ENCODE measurements at places on chromosomes 12 and 14.

DNA sequence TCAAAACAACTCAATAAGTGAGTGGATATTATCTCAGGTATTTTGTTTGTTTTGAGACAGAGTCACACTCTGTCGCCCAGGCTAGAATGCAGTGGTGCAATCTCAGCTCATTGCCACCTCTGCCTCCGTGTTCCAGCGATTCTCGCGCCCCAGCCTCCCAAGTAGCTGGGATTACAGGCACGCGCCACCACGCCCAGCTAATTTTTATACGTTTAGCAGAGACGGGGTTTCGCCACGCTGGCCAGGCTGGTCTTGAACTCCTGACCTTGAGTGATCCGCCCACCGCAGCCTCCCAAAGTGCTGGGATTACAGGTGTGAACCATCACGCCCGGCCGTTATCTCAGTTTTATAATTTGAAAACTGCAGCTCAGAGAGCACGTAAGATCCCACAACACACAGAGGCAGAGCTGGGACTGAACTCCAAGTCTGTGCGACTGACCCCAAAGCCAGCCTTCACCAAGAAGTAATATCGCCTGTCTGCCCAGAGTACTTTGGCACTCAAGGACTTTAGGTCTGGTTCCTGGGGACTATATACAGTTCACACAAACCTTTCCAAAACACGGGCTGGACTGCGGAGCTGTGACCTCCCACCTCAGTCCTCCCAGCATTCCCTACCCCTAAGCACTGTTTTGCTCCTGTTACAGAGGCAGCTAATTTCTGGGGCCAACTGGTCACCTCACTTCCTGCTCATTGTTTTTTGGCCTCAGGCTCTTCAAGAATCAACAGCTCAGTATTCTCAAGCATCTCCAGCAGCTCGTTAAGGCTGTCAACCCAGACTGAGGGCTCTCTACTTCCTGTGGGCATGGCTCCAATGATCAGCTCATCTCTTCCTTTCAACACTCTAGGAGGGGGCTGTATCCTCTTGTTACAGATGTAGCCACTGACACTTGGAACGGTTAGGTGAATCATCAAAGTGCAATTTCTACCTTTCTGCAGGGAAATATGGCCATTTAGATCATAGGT lies 22.5 kb downstream of the TESC start:
- DNase-seq: no peak

- no peak for DNase-seq
These were observed 439 bp upstream of the ANAPC5 start for GRCh38 chr12:121352682-121353018.

- no peak for DNase-seq
These were observed 48.7 kb downstream of the SPTB start for GRCh38 chr14:64830961-64831360.

DNA sequence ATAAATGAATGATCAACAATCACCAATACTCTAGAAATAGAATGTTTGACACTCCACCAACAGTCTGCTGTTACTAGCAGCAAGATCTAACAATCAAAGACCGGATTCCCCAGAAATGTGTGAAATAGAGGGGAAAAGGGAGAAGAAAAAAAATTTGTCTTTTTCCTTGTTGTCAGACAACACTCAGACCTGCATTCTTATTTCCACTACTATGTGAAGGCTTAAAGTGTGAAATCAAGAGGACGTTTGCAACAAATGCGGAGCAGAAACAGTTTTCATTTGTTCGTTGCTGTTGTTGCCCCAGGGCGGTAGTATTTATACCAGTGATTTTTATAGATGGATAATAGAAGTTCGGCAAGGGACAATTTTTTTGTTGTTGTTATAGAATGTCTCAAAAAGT lies 9.2 kb downstream of the NKX2-1 start:
- no peak for DNase-seq

DNA sequence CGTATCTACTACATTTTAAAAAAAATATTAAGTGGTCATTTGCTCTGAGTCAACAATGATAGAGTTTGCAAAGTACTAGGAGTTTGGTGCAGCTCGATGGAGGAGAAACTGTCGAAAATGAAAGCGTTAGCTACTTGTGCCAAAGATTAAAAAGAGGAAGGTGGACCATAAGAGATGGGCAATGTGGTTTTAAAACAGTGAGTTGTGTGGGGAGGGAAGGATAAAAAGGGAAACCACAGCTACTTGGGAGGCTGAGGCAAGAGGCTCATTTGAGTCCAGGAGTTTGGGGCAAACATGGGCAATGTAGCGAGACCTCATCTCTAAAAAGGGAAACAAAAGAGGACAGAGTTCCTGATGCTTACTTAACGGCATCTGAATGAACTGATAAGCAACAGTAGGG lies 18.2 kb upstream of the STRAP start:
- DNase-seq: no peak

DNA sequence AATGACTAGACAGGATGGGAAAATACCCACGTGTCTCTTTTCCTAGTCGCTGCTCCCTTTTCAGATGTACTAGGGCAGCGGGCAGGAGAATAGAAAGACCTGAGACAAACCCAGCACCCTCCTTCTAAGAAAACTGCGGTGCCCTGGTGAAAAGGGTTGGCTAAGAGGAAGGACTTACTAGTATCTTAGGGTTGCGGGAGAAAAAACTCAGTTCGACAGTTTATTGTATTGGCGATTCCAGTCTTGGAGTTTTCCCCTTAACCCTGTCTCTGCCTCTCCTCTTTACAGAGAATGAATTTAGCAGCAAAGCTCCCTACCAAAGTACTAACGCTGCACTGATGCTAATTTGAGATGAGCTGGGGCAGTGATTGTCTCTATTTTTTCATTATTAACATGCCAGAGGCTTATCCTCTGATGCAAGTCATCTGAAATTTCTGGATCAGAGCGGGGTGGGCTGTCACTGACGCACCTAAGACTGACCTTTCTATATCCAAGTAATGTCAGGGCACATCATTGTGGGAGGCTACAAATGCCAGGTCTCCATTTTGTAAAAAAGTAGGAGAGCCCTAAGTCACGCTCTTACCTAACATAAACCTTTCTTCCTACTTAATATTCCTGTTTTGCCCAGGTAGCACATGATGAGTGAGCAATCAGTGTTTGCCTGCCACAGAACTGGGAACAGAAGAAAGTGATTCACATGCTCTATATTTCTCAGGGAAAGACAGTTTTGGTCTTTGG lies 916 bp upstream of the PAWR start:
- DNase-seq: no peak

DNA sequence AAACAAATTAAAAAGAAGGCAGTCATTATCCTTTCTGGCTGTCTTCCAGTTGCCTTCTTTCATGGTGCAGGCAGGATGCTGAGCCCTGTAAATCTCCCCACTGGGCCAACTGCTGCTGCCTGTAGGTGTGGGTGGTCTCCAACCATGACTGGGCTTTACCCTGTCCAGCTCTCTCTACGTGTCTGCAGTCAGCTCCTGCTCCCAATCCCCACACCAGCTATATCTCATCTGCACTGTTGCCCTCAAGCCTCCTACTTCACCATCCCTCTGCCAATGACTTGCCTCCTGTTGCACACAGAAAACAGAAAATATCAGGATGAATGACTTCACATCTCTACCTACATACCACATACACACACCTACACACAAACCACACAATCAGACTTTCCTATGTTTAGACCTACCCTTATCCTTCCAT lies 39.7 kb upstream of the PSMA6 start:
- no peak for DNase-seq

- no peak for DNase-seq
These were observed 26.9 kb downstream of the RAB3IP start for GRCh38 chr12:69765515-69765914.

GRCh38 chr14:42000450-42000849 lies 393.8 kb downstream of the LRFN5 start:
- DNase-seq: no peak

DNA sequence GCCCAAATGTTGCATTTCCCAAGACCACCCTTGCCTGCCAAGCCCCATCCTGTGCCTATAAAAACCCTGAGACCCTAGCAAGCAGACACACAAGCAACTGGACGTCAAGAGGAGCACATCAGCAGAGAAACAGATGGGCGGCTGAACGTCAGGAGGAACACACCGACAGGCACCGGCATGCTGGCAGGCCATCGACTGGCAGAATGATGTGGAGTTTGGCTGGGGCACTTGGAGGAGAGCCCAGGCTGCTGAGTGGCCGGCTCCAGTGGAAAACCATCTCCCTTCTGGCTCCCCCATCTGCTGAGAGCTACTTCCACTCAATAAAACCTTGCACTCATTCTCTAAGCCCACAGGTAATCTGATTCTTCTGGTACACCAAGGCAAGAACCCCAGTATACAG lies 130.1 kb downstream of the SLC41A2 start:
- no peak for DNase-seq

- DNase-seq: no peak
These were observed 228.6 kb upstream of the E2F7 start for GRCh38 chr12:77294016-77294415.

DNA sequence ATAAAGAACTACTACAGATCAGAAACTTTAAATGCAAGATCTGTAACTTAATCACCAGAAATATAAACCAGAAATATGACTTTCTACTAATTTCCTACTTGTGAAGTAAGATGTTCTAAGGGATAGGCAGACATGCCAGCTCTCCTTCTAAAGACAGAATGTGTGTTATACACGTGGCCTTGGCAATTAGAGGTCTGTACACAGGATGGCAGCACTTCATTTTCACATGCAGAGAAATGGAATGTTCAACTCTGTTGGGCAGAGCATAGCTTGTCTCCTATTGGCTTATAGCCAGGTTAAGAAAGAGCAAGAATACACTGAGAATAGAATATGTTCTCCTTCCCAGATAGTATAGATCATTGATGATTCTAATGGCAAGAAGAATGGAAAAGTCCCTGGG lies 403.8 kb downstream of the DAD1 start:
- no peak for DNase-seq

GRCh38 chr12:116442946-116443345 lies 116.2 kb upstream of the MAP1LC3B2 start:
- DNase-seq: no peak

DNA sequence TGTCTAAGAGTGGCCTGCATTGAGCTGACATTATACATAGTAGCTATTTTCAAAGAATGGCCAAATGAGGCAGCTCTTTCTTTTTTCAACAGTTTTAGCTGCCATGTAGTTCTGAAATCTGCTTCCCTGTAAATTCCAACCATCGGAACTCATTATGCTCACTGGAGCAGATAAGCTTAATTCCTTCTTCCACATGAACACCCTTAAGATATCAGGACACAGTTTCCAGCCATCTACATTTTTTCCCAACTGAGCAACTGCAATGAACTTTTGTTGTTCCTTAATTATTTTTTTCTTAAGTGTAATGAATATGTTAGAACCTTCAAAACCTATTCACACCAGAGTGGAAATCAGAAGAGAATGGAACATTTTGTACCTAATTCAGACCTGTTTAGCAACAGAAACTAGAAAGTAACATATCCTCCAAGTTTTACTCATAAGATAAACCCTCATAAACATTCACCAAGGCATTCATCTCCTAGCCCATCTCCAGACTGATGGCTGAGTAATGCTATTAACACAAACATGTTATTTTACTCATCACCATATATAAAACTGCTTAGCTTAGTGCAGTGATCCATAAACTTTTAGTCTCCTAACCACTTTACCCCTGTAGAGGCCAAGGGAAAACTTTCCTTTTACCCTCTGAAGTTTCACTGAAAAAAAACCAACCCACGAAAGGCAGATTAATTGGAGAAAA lies 296.1 kb upstream of the SYT1 start:
- no peak for DNase-seq

GRCh38 chr12:49777800-49778748 lies 36.7 kb downstream of the TMBIM6 start:
- DNase-seq: peak; percentile 78

GRCh38 chr14:63933110-63933509 lies 80.3 kb downstream of the SYNE2 start:
- no peak for DNase-seq

GRCh38 chr14:56539862-56540261 lies 39.7 kb upstream of the TMEM260 start:
- no peak for DNase-seq

DNA sequence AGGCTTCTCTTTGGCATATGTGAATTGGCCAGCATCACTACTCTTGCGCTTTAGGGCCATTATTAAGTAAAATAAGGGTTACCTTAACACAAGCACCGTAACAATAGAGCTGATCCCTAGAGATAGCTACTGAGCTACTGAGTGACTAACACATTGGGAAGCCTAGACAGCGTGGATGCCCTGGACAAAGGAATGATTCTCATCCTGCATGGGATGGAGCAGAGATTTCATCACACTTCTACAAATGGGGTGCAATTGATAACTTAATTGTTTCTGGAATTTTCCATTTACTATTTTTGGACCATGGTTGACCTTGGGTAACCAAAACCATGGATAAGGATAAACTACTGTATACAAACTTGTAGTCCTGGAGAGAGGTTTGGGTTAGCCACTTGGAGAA lies 57.1 kb downstream of the FBXO34 start:
- DNase-seq: no peak

- DNase-seq: no peak
These were observed 98.1 kb downstream of the KLRB1 start for GRCh38 chr12:9509464-9510161.

DNA sequence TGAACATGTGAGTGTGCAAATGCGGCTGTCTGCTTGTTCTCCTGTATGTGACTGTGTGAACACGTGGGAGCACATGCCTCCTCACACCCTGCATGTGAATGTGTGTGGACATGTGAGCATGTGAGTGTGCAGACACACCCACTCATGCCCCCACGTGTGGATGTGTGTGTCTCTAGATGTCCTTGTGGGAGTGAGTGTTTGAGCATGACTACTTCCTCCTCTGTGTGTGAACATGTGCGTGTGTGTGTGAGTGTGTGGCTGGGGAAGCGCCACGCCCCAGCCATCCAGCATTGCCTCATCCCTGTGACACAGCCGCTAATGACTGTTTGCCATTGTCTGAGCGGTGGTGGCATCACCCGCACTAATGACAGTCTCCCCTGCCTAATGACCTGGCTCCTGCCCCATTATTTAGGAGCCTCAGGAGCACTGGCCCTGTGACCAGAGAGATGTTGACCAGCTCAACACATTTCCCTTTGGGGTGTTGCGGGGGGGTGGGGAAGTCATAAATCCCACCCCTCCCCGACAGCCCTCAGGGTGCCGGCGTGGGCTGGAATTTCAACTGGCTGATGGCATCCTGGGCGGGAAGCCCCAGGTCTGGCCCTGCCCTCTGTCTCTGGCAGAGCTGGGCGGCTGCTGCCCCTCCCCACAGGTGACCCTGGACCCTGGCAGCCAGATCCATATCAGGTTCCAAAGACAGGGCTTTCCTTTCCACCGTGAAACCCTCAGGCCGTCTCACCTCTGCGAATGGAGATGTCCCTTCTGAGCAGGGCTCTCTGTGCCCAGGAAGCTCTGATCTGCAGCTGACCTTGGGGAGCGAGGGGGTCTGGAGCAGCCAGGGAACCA lies 11.5 kb upstream of the KRT80 start:
- no peak for DNase-seq

All from activated CD4-positive, alpha-beta T cell treated with anti-CD3 and anti-CD28 coated beads for 24 hours (primary cell).